ENCODE measurements at places on chromosomes 12 and 14. TPM values are rescaled to one million over a fixed set of nuclear protein-coding genes. Genes with fewer than 3 reads are reported as not detected.

DNA sequence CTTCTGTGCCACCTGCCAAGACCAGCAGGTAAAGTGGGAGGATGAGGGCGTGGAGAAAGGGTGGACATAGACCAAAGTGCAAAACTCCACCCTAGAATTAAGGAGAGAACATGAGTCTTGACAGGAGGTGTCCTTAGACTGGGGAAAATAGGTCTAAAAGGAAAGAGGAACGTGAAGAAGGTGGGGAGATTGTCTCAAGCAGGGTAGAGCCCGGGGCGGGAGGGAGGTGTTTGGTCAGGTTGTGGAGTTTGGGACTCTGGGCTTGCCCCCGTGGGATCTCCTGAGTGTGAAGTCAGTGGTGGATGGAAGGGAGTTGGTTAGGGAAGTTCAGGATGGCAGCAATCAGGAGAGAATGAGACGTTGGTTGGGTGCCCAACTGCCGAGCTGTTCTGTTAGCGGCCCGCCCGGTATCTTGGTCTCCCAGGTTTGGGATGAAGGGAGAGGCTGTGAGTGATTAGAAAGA, 386 bp downstream of the DGKA start:
- no peak for DNase-seq

GRCh38 chr14:64841121-64841651, 38.5 kb downstream of the SPTB start:
- DNase-seq, result no peak

- no peak for DNase-seq
Measured at GRCh38 chr12:42741091-42741490, 151.5 kb upstream of the PRICKLE1 start.

DNA sequence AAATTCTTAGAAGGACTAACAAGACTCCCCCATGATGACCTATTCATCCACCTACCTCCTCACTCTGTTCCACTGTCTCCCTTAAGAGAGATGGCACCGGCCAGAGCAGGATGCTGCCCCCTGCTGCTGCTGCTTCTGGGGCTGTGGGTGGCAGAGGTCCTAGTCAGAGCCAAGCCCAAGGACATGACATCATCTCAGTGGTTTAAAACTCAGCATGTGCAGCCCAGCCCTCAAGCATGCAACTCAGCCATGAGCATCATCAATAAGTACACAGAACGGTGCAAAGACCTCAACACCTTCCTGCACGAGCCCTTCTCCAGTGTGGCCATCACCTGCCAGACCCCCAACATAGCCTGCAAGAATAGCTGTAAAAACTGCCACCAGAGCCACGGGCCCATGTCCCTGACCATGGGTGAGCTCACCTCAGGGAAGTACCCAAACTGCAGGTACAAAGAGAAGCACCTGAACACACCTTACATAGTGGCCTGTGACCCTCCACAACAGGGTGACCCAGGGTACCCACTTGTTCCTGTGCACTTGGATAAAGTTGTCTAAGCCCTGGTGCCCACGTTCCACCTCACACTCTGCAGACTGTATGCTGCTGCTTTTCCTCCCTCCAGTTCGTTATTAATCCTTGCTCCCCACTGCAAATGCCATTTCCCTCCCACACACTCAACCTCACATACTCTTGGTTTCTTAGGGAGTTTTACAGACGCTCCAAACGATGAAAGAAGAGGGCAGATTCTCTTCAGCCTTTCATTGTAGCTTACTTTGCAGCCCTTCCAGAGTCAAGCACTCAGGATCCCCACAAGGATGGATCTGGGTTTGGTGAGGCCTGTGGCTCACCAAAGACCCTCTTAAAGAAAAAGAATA, at the start of gene RNASE8:
Gene RNASE8, plus strand, starts transcription at position 20 of the 873 bp plus-strand sequence. Its CDS starts 71 bp downstream, at position 91.
- DNase-seq, result no peak

GRCh38 chr12:63918800-63919300, 74.3 kb downstream of the SRGAP1 start:
- DNase-seq, result no peak

GRCh38 chr12:128305336-128305892, 38.4 kb downstream of the TMEM132C start:
- DNase-seq, result no peak

GRCh38 chr12:81403348-81403747, 325.5 kb downstream of the ACSS3 start:
- DNase-seq, result no peak

- no peak for DNase-seq
Measured at GRCh38 chr12:76641073-76641472, 81.5 kb upstream of the OSBPL8 start.

- peak; percentile 80 for DNase-seq
Measured at GRCh38 chr14:75070383-75070782, 942 bp downstream of the ZC2HC1C start.

DBX2 gene
- polyA plus RNA-seq, result not detected

CCDC196 gene
- polyA plus RNA-seq, result not detected

SDR9C7 gene
- polyA plus RNA-seq, result 0.18 TPM

KRT4 gene
- polyA plus RNA-seq, result 3.9 TPM

IL23A gene
- not detected for polyA plus RNA-seq

ASCL1 gene
- polyA plus RNA-seq, result not detected

IFNG-AS1 gene
- not detected for polyA plus RNA-seq

IAPP gene
- 0.36 TPM for polyA plus RNA-seq

IGF1 gene
- 3.5 TPM for polyA plus RNA-seq
